ENCODE measurements at places on chromosomes 11 and 22.

DNA sequence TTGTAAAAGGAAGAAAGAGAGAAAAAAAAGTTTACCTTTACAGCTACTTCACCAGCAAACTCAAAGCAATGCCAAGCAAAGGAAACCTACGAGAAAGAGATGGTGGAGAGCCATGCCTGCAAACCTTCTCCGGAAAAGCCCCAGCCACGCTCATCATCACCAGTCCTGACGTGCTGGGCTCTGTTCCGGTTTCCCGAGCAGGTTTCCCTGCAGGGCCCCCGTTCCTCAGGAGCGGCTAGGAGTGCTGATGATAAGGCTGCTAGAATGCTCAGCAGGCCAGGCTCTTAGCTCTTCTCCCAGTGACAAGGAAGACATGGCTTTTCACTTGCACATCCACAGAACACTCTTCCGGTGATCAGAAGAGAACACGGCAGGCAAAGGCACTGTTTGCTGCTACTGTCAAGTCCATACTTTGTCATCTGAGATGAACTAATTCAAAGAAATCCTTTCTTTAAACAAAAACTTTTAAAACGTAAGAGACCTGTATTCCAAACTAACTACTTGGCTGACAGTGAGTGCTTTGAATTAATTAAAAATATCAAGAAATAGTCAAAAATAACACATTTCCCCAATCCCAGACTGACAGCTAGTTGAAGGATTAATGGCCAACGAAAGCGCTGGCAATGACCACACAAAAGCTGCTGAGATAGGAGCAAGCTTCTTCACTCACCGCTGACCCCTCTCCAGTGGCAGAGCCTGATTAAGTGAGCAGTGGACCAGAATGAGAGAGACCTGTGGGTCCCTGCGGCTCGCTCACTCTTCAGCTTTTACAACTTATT lies 35.8 kb downstream of the DUSP8 start:
- no peak for DNase-seq

DNA sequence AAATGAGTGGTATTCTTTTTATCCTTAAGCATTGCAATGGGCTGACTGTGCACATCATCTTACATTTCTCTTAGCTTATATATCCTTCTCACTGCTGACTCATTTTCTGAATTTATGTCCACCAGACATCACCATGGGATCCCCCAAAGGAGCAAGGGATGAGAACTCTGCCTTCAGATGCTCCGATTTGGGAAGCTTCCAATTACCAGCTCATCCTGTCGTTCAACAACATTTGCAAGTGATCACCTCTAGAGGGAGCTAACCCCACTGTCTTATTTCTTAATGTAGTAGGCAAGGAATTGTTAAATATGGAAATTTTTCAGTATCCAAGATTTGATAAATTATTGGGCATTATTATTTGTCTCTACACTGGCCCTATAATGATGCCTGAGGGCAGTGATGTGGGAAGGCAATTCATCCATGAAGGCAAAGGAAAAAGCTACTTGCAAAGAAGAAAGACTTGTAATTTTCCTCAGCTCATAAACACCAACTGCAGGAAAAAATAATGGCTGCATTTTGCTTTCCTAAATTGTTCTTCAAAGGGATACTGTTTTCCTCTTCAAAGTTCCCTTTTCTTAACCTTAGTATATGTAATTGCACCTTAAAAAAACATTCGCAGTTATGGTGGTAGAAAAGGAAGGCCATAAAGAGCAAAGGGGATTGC lies 102.4 kb upstream of the FSHB start:
- no peak for DNase-seq

GRCh38 chr22:20150381-20151275 lies at the start of gene CCDC188:
Gene CCDC188 (minus strand): TSS chr22:20151055. CDS start chr22:20150986, 69 bp downstream.
- DNase-seq = no peak

- no peak for DNase-seq
Measured at GRCh38 chr22:22953791-22954190, 66.2 kb downstream of the IGLL5 start.

GRCh38 chr11:34585735-34586487 lies 35.0 kb upstream of the EHF start:
- peak; percentile 50 for DNase-seq

- no peak for DNase-seq
Measured at GRCh38 chr11:32148895-32149294, 58.0 kb downstream of the RCN1 start.

- no peak for DNase-seq
Measured at GRCh38 chr11:129968591-129969419, 33.8 kb downstream of the PRDM10 start.

- DNase-seq = no peak
Measured at GRCh38 chr11:30861531-30861930, 275.4 kb upstream of the MPPED2 start.

DNA sequence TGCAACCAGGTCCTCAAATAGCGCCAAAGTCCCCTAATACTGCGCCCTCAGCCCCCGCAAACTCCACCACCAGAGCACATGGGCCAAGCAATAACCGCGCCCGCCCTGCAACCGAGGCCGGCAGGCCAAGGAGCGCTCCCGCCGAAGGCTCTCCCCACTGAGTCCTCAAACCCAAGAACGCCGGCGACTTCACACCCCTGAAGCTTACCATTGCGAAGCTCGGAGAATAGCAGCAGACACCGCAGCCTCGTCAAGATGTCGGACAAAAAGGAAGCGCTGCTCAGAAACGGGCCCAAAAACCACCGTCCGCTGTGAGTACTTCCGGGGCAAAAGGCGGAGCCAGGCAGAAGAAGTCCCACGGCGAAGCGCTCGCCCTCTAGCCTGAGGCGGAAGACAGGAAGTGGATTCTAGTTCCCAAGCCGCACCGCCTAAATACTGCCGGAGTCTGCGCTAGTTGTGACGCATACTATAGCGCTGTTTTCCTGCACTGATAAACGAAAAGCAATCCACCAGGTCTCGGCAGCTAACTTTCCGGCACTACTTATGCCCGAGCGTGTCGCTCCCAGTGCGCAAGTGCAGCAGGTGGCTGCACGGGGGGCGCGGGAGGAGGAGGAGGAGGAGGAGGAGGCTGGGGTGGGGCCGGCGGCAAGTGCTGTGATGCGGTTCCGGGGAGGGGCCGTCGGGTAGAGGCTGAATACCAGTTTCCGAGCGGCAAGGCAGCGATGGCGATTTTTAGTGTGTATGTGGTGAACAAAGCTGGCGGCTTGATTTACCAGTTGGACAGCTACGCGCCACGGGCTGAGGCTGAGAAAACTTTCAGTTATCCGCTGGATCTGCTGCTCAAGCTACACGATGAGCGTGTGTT lies at the start of the genes RPS25 and TRAPPC4:
RPS25 (minus strand) TSS at position 270 of the 865 bp plus-strand sequence; CDS start at position 211, 59 bp downstream.
TRAPPC4 (plus strand) TSS at position 693 of the 865 bp plus-strand sequence; CDS start at position 723, 30 bp downstream.
- DNase-seq = peak; percentile 96

- DNase-seq = no peak
Measured at GRCh38 chr11:45057938-45058646, 88.3 kb upstream of the PRDM11 start.

- peak; percentile 36 for DNase-seq
Measured at GRCh38 chr11:30196400-30197206, 34.2 kb upstream of the FSHB start.

DNA sequence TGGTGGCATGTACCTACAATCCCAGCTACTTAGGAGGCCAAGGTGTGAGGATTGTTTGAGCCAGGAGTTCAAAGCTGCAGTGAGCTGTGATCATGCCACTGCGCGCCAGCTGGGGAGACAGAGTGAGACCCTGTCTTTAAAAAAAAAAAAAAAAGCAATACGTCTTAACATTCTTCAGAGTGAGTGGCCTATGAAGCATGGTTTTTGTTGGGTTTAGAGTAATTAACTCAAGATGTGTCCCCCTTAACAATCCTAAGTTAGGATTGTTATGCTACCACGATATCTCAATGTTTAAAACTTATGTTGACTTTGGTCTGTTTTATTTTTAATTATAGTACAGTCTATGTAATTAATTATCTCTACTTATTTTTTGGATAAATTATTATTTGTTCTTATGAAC lies 156.1 kb downstream of the HIPK3 start:
- no peak for DNase-seq

DNA sequence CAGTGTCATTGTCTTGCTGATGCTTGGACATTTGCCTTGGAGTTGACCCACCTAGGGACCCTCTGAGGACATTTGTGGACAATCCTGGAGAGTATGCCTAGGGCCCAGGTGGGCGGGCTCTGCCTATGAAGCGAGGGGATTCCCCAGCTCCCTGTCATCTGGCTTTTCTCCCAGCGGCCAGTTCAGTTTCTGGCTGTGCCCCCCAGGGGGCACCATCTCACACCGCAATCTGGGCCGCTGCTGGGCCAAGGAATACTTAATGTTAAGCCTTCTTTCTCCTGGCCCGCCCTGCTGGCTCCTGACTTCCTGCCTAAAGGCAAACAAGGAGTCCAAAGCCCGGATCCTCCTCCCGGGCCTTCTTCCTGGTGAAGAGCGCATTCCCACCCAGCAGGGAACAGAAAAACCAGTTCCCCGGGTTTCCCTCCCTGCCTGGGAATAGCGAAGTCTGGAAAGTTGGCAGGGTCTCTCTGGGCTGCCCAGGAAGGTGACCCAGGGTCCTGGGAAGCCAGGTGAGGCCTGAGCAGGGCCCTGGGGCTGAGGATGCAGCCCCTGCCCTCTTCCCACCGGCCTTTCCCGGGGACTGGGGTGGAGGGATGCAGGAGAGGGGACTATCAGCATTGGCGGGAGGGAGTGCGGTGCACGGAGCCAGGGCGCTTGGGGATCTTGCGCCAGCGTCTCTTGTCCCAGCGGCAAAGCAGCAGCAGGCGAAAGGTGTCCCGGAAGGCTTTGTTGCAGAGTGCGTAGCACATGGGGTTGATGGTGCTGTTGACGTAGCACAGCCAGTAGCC lies 11.9 kb downstream of the CHRM1 start:
- DNase-seq = no peak

DNA sequence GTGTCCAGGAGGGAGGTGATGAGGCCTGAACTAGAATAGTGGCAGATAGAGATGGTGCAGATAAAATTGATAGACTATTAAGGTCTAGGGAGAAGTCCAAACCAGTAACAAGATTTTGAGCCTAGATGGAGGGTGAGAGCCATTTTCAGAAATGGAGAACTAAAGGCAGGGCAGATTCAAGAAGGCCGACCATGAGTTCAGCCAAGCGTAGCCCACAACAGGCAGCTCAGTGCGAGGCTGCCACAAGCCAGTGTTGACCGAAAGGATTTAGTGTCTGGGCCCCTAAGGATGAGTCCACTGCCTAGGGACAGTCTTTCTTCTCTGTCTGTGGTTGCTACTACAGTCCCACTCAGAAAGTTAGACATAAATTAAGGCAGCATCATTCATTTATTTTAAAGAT lies 51.7 kb downstream of the PPP2R1B start:
- no peak for DNase-seq

GRCh38 chr11:86251345-86251744 lies 6.8 kb downstream of the EED start:
- DNase-seq = no peak

DNA sequence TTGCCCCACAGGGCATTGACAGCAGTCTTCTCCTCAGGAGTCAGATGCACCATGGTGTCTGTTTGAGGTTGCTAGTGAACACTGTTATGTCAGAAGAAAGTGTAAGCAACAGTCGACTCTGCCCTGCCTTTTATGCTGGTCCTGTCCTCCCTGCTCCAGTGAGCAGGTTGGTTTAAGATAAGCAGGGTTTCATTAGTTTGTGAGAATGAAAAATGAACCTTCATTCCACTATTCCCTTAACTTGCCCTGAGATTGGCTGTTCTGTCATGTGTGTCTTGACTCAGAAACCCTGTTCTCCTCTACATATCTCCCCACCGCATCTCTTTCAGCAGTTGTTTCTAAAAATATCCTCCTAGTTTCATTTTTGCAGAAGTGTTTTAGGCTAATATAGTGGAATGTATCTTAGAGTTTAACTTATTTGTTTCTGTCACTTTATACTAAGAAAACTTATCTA lies at the start of gene HBD:
HBD (minus strand) TSS at position 103 of the 454 bp plus-strand sequence; CDS start at position 53, 50 bp downstream.
- DNase-seq = no peak

Measured in CD4-positive, alpha-beta T cell treated with Interferon alpha-2 for 1 hour (primary cell).